Urinary bladder (tissue), 4 donors: ENCODE measurements at places on chromosomes 5 and 9. TPM values are rescaled to one million over a fixed set of nuclear protein-coding genes. Genes with fewer than 3 reads are reported as not detected.

PFN3 gene
- polyA plus RNA-seq = not detected

COL15A1 gene
- polyA plus RNA-seq = 42.0 TPM

IFNA13 gene
- not detected for polyA plus RNA-seq

CA9 gene
- 1.8 TPM for polyA plus RNA-seq

RARS1 gene
- polyA plus RNA-seq = 32.3 TPM

ORM2 gene
- polyA plus RNA-seq = 3.2 TPM

FST gene
- polyA plus RNA-seq = 8.2 TPM
